Hippocampal formation (tissue), 2 donors: ENCODE measurements at places on chromosomes 3 and 15.

- no peak for DNase-seq
Measured at GRCh38 chr3:185824051-185825005, 514 bp downstream of the IGF2BP2 start.

GRCh38 chr3:40979962-40980361 is 219.3 kb upstream of the CTNNB1 start:
- DNase-seq, result no peak

- DNase-seq, result no peak
Measured at GRCh38 chr3:136280961-136281360, 30.8 kb downstream of the PCCB start.

- DNase-seq, result no peak
Measured at GRCh38 chr15:40106203-40107161, 2.2 kb downstream of the BMF start.

DNA sequence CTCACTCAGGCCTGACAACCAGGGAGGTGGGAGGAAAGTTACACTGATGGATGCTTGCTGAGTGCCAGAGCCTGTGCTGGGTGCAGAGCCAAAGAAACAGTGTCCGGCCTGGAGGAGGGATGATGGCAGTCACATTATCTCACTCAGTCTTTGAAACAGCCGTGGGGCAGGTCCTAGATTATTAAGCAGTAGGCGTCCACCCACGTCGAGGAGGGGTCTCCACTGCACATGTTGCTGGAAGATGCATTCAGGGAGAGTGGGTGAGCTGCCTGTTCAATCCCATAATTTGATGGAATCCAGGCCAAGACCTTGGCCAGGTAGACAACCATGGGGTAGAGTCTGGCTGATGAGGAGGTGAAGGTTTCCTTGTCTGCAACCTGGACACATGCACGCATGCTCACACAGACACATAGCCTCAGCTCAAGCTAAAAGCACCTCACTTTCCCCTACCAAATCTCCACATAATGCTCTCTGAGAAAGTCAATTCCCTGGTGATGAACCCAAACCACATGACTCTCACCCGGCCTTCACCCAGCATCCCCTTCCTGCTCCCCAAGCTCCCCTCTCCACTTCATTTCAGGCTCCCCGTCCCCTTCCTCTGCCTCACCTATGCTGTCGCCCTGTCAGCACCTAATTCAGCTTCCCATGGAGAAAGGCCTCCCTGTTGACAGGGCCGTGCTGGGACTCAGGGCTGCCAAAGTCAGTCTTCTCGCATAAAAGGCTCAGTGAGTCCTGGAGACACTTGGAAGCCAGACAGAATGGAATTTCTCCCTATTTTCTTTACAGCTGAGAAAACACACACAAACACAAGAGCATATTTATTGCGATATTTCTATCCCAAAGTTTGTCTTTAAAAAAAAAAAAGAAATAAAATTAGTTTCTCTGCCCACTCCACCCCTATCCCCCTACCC is 29.8 kb downstream of the ACAN start:
- DNase-seq, result no peak
